ENCODE measurements at places on chromosomes 6 and 20.

DNA sequence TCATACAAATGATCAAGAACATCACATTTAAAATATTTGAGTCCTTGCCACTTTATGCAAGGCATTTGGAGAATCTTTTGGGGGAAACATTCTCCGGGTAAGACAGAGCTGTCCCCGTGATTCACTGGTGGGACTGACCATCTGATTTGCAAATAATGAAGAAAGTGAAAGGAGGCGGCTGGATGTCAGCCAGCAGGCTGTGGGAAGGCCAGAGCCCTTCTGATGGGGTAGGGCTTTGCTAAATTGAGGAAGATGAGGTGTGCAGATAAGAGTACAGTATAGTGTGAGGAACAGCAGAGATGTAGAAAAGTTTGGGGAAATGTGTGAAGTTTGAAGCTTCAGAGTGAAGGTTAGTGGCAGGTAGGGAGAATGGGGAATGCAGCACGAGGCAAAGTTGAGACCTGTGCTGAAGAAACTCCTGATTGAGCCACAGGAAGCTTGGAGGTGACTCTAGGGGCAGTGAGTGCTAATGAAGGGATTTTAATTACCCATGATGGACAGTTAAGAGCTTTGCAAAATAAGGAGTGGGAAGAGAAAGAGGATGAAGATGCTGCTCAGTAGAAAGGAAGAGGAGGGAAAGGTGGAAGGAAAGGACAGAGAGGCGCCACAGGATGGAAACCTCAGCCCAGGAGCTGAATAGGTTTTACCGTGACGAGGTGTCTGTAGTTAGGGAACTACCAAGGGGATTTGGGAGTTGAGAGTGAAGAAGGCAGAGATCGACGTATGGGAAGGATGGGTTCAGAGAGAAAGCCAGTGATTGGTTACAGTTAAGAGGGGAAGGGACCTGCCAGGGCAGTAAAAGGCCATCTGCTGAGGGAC is 68.7 kb downstream of the SNX9 start:
- DNase-seq: no peak

- DNase-seq: no peak
These were observed 76.6 kb downstream of the SLX4IP start for GRCh38 chr20:10511509-10512251.

GRCh38 chr6:143223895-143224294 is 163.2 kb downstream of the AIG1 start:
- no peak for DNase-seq

- DNase-seq: no peak
These were observed 210.6 kb upstream of the RREB1 start for GRCh38 chr6:6897140-6897539.

DNA sequence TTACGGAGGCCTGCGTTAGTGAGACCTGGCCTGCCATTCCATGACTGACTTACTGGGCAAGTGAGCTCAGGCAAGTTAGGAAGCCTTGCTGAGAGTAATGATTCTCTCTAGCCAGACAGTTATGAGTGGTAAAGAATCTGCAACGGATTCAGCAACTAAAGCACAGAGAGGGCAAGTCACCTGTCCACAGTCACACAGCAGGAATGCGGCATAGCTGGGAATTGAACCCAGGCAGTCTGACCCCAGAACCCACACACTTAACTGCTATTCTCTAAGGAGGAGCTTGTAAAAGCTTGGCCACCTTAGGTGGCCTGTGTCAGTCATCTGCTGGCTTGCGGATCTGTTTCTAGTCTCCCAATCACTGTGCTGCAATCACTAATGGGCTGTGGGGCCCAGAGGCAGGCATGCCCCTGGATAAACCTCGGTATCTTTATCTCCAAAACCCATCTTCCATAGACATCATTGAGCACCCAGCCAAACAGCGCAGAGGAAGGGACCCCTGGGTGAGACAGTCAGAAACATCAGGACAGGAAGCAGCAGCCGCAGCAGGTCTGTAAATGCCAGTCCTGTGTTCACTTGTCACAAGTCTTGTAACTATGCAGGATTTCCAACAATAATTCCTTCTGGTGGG is 215.9 kb upstream of the KCNG1 start:
- DNase-seq: no peak

- no peak for DNase-seq
These were observed 8.0 kb upstream of the LAMP5 start for GRCh38 chr20:9506280-9506821.

DNA sequence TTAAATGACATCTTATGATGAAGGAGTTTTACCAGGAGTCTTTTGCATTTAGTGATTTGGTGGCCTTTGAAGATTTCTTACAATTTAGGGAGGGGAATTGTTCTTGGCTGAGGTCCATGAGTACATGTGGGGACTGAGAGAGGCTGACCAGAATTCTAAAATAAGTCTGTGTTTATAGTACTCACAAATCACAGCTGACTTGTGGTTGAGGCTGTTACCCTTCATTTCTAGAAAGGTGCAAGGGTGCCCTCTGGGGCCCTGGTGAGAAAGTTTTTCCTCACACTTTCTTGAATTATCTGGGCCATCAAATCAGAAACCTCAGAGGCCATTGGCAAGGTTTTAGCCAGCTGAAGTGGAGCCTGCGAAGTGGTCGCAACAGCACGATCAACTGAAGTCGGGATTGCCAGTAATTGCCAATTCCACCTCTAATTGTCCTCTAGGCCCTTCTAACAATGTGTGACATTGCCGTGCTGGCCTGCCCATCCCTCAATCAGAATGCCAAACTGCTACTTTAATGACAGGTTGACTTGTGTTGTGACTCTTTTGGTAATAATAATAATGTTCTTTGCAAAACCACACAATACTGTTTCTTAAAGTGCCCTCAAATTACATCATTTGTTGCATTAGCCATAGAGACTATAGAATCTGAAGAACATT is 221.6 kb downstream of the OGFRL1 start:
- no peak for DNase-seq

DNA sequence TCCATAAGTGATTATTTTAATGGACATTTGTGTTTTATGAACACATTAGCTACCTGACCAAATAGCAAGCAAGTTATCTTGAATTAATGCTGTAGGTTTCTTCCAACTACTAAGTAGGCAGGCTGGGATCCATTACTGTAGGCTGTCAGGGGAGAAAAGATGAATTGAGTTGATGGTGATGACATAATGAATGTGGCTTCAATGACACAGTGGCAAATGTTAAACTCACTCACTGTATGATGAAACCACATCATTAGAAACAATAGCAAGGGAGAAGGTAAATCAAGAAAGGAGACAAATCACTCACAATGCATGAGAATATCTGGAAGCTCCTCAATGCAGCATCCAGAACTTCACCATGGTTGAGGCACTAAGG is 529.7 kb upstream of the CITED2 start:
- no peak for DNase-seq

GRCh38 chr6:157110607-157111006 is 212.7 kb downstream of the TMEM242 start:
- no peak for DNase-seq

DNA sequence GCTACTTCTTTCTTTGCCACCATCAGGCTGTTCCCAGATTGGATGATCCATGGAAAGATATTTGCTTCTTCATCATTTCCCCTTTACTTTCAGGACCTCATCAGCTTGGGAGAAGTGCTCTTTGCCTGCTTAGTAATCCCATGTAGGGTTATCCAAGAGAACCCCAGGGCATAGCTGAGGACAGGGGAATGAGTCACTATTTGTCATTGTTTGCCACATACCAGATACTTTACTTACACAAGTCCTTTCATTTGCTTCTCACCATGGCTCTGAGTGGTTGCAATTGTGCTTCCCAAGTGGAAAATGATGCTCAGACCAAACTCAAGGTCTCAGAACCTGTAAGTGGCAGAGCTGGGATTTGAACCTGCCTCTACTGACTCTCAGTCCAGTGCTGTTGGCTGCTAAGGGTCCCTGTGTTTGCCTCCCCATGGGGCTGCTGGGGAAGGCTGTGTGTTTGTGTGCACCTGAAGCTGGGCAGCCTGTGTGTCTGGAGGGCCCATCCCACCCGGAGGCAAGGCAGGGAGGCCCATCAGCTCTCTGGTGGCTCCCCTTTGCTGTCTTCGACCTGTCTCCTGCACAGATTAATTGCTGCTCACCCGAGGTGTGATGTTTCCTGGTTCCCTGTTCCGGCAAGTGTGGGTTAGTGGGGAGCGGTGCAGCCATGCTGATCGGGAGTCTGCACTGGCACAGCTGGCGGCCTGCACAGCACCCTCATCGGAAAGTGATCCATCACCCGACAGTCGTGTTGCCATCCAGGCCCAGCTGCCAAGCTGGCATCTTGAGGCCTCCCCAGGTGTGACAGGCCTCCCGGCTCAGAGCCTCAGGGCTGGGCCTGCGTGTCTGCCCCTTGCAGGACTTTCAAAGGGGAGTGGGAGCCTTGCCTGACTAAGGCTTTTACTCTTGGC is 228.8 kb downstream of the DHX35 start:
- DNase-seq: no peak

- DNase-seq: no peak
These were observed 22.1 kb upstream of the SLC22A7 start for GRCh38 chr6:43275801-43276576.

GRCh38 chr6:109448615-109449014 is 7.0 kb downstream of the MICAL1 start:
- DNase-seq: no peak

- DNase-seq: no peak
These were observed 77.1 kb downstream of the LMBRD1 start for GRCh38 chr6:69719602-69720193.

DNA sequence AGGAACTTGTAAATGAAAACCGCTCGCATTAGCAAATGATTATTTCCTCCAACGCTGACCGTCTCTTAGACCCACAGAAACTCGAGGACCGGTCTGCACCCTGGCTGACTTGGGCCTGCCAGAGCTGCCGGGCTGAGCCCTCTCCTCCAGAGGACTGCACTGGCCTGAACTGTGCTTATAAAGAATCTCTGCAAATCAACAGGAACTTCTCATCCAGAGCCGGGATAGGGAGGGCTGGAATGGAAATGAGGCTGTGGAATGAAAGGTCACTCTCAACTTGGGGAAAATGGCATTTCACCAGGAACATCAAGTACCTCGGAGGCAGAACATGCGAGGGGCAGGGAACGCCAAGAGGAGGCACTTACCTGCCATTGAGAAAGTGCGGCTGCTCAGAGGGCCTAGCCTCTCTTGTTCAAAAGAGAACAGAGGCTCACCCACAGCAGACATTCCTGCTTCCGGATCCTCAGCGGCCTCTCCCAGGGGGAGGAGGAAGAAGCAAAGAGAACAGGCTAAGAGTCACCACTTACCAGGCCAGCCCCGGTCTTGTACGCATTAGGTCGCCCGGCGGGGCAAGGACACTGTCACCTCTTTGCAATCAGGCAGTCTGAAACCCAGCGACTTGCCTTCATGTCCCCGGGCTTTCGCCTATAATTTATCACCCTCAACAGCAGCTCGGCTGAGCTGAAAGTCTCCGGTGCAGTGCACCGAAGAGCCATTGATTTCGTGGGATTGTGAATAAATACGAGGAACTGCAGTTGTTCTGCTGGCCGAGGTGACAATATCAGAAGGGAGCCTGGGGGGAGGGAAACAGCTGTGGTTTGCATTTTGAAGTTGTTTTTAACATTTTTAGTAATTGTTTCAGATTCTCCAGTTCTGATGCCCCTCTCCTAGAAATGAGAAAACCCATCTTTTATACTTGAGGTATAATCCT is 37.6 kb downstream of the ZMYND8 start:
- DNase-seq: peak; percentile 2

DNA sequence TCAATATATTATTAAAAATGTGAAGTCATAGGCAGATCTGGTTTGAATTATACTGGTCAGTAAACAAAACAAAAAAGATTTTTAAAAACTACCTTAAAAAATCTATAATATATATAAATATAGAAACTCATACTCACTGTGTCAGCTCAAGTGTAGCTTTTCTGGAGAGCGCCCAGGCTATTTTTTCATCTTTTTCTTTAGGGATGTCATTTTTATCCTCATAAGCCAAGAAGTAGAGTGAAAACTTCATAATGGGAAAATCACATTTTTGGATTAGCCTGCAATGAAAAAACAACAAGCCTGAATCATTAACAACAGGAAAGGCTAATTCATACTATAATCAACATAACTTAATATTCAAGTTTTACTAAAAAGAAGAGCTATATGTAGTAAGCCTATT is 18.7 kb downstream of the GLO1 start:
- DNase-seq: no peak

DNA sequence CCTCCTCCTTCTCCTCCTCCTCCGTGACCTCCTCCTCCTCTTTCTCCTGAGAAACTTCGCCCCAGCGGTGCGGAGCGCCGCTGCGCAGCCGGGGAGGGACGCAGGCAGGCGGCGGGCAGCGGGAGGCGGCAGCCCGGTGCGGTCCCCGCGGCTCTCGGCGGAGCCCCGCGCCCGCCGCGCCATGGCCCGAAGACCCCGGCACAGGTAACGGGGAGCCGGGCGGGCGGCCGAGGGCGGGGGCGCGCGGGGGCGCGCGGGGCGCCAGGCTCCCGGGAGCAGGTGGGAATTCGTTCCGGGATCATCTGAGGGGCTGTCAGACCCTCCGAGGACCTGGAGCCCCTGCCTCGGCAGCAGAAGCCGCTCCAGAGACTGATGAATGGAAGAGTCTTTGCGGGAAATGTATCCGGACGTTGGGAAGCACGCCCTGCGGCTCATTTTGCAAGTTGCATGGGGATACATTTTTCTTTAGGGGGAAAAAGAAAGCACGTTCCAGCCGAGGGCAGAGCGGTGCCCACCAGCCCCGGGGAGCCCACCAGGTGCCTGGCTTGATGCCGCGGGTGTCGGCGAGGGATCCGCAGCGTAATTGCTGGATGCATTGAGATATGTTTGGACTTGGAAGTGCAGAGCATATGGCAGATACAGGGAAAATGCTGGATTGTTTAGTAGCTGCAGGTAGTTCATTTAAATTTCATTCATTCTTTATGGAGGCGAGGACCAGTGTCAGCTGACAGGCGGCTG is 394 bp downstream of the MYB start:
- DNase-seq: no peak

GRCh38 chr6:148238713-148239112 is 103.9 kb upstream of the SASH1 start:
- DNase-seq: no peak

- no peak for DNase-seq
These were observed 95.0 kb downstream of the DLGAP4 start for GRCh38 chr20:36400909-36401735.

DNA sequence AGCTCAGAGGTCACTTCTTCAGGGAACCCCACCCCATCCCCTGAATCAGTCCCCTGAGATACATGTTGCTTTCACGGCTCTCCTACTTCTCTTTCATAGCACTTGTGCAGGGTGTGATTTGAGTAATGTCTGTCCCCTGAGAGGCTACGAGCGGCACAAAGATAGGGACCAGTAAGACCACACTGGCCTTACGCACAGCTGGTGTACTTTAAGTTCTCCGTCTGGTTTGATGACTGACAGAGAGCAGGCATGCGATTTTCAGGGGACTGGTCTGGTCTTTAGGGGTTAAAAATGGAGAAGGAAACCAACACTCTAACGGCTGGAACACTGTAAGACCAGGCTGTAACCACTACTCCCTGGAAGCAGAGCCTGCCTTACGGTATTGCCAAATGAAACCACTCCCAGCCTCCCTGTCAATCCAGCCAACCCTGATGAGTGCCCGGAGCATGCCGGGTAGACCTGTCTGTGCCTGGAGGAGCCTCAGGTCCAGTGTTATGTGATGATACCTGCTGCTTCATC is 47.1 kb downstream of the ELMO2 start:
- DNase-seq: no peak

GRCh38 chr20:12199703-12200102 is 282.0 kb downstream of the BTBD3 start:
- no peak for DNase-seq

Measured in activated naive CD4-positive, alpha-beta T cell (primary cell).